ENCODE measurements at places on chromosomes 12 and 14. TPM values are rescaled to one million over a fixed set of nuclear protein-coding genes. Genes with fewer than 3 reads are reported as not detected.

- no peak overlapping the region for H3K4me3 ChIP-seq
- H3K27me3 ChIP-seq = peaks cover 4% of the 10 kb centered on the region
- H3K4me1 ChIP-seq = peaks cover 4% of the 10 kb centered on the region
- no peak overlapping the region for H3K27ac ChIP-seq
Observed at GRCh38 chr14:72824051-72824450, 69.8 kb downstream of the DPF3 start.

- H3K4me1 ChIP-seq = peaks cover 4% of the 10 kb centered on the region
- H3K27me3 ChIP-seq = peaks cover 97% of the 10 kb centered on the region
- peaks cover 6% of the 10 kb centered on the region for H3K36me3 ChIP-seq
- H3K4me3 ChIP-seq = peak overlapping the region; percentile 88
- no peak for DNase-seq
Observed at GRCh38 chr12:54031480-54031879, 1.4 kb upstream of the HOXC5 start.

DNA sequence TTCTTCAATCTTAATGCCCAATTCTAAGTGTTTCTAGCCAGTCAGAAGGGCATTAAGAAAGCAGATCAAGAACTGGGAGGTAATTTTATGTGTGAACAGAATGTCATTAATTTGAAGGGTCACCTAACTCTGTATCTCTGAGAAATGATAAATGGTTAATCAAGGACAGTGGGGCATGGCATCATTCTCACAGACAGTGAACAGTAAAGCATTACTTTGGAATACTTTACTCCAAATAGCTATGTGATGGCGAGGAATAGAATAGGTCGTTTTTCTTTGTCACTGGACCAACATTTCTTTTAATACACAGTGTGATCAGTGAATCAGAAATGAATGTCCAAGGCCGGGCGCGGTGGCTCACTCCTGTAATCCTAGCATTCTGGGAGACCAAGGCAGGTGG lies 166.1 kb upstream of the KRR1 start:
- no peaks in the 10 kb centered on the region for H3K27me3 ChIP-seq
- no peak overlapping the region for H3K4me3 ChIP-seq
- DNase-seq = no peak
- H3K27ac ChIP-seq = no peak overlapping the region
- H3K4me1 ChIP-seq = peaks cover 12% of the 10 kb centered on the region

DNA sequence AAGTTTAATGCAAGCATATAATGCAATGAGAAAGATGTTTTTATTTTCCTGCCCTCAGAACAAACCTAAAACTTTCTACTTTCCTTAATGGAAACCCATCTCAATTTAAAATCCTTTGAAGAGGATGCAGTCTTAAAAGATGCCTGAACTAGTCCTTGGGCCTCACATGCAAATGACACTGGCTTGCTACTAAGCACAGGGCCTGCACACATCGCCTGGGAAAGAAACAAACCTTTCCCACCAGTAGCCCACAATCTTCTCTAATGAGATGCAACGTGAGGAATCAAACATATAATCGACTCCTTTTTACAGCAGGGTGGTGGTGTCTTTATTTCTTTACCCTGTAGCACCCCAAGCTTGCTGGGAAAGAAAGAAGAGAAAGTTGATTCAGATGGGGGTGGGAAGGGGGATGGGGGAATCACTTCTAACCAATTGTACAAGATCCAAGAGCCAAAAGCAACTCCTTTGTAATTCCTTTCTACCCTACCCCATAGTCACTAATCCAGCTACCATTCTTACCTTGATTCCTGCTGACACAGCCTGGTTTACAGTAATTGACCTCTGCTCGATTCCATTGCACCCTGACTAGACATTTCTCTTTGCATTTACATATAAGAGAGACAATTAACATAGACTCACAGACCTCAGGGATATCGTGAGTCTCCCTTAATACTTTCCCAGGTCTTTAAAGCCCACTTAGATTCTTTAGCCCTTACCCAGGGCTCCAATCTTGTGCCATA lies 69.5 kb upstream of the FERMT2 start:
- no peak for DNase-seq
- H3K27me3 ChIP-seq = no peaks in the 10 kb centered on the region
- H3K4me3 ChIP-seq = no peak overlapping the region
- H3K27ac ChIP-seq = no peak overlapping the region
- H3K36me3 ChIP-seq = no peaks in the 10 kb centered on the region

Gene NPFF
- not detected for total RNA-seq

Gene RTL1
- 0.09 TPM for total RNA-seq

Gene MYO1H
- not detected for total RNA-seq

All from neural crest cell (in vitro differentiated cells).